ENCODE measurements at places on chromosomes 5 and 9. TPM values are rescaled to one million over a fixed set of nuclear protein-coding genes. Genes with fewer than 3 reads are reported as not detected.

The NMUR2 gene
- not detected for total RNA-seq

The IFNA7 gene
- total RNA-seq: not detected

The MLANA gene
- not detected for total RNA-seq

The ATG12 gene
- 31.8 TPM for total RNA-seq

The SVEP1 gene
- 9.8 TPM for total RNA-seq

The STING1 gene
- total RNA-seq: 47.8 TPM

The PTGDS gene
- 33.0 TPM for total RNA-seq

The BTNL8 gene
- total RNA-seq: not detected

The UBE2QL1 gene
- total RNA-seq: 0.12 TPM

The GABRA6 gene
- not detected for total RNA-seq

The INSYN2B gene
- 4.0 TPM for total RNA-seq

The TMEM171 gene
- 5.1 TPM for total RNA-seq

The FAM221B gene
- not detected for total RNA-seq

The SLC6A3 gene
- not detected for total RNA-seq

The SHISAL2B gene
- total RNA-seq: not detected

The RAPGEF6 gene
- 24.4 TPM for total RNA-seq

The C5 gene
- 2.2 TPM for total RNA-seq

The COL23A1 gene
- total RNA-seq: 0.08 TPM

The KIAA1958 gene
- 0.68 TPM for total RNA-seq

The PCDHGB6 gene
- 3.5 TPM for total RNA-seq

The ANKRD31 gene
- 0.08 TPM for total RNA-seq

The HACD4 gene
- total RNA-seq: 1.4 TPM

The ISL1 gene
- total RNA-seq: not detected

The GLRA1 gene
- not detected for total RNA-seq

The GABRG2 gene
- total RNA-seq: not detected

The CERCAM gene
- total RNA-seq: 73.4 TPM

The SELENOP gene
- total RNA-seq: 2.6 TPM

The KIF4B gene
- not detected for total RNA-seq

The CCL28 gene
- 0.68 TPM for total RNA-seq

The WDR31 gene
- total RNA-seq: 0.83 TPM

The XPA gene
- total RNA-seq: 6.5 TPM

The FAXDC2 gene
- 2.0 TPM for total RNA-seq
